ENCODE measurements at places on chromosomes 5 and 9.
A peak's percentile ranks its signal among the peaks of the same experiment; 100 is the strongest.

DNA sequence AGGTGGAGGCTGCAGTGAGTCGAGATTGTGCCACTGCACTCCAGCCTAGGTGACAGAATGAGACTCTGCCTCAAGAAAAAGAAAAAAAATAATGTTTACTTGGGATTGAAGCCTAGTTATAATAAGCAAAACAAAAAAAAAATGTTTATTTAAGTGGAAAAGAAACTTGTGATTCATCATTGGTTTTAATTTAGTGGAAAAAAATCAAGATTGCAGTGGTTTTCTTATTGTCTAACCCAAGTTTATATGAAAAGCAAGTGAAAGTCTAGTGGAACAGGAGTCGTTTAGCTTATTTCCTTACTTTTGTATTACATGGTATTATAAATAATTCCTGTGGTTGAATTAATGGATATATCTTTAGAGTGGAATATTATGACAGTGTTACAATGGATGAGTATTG lies 8.4 kb downstream of the CNOT8 start:
- no peak for DNase-seq

DNA sequence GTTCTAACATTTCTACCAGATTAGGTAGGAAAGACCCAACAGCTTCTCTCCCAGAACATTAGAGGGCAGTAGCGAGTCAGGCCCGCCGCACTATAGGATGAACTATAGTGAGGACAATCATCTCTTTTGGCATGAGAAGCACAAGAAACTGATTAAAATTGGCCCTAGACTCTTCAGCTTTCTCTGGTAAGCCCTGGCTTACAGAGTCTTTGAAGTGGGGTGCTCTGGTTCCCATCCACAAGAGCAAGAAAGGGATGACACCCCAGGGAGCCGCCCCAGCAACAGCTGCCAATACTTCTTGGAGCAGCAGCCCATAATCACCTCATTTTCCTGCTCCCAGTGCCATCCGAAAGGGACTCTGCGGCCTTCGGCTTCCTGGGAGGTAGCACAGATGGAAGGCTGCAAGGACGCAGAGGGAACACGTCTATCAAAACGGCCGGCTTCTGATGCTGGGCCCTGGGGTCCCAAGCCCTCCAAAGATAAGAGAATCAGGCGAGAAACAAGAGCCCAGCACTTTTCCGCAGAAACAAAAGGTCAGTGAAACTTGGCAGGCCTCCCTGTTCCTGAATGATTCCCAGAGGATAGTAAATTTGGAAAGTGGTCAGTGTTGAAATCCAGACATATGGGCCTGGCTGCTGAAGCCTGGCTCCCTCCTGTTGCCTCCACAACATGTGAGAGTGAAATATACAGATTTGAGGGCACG lies 69.3 kb downstream of the HSD17B3 start:
- DNase-seq, result no peak

GRCh38 chr9:107874591-107875369 lies 385.2 kb upstream of the KLF4 start:
- no peak for DNase-seq

DNA sequence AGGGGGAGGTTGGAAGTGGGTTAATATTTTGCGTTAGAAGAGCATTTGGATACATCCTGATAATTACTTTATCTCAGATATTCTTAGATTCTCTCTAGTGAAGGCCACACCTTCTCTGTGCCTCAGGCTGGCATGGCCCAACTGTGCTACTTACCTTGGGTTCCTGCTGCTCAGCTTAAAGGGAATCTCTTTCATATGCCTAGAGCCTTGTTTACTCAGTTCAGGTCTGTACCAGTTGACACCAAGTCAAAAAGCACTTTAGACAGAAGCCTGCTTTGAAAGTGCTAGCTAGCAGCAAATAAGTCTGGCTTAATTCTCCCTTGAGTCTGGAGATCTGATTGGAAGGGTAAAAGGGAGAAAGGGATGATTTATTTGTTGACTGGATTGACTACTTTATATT lies 74.8 kb downstream of the GHR start:
- no peak for DNase-seq

DNA sequence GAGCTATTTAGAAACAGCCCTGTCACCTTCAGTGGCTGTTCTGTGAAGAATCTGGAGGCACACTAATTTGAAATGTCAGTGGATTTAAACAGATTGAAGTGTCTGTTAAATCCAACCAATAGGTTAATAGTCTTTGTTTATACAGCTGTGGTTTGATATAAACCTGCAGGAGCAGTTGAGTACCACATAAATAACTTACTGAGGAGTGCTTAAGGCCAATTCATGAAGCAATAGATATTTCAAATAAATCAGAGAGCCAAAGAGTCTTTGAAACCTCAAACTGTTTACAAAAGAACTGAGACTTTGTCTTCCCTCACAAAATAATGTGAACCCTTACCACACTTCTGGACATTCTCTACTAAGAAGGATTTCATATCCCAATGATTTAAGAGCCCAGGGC lies 111.9 kb downstream of the FEM1C start:
- no peak for DNase-seq

- no peak for DNase-seq
Measured at GRCh38 chr5:153476767-153477166, 13.7 kb upstream of the GRIA1 start.

- DNase-seq, result no peak
Measured at GRCh38 chr9:130857864-130858738, 23.0 kb downstream of the ABL1 start.

- no peak for DNase-seq
Measured at GRCh38 chr5:118270526-118270925, 717.8 kb downstream of the DTWD2 start.

DNA sequence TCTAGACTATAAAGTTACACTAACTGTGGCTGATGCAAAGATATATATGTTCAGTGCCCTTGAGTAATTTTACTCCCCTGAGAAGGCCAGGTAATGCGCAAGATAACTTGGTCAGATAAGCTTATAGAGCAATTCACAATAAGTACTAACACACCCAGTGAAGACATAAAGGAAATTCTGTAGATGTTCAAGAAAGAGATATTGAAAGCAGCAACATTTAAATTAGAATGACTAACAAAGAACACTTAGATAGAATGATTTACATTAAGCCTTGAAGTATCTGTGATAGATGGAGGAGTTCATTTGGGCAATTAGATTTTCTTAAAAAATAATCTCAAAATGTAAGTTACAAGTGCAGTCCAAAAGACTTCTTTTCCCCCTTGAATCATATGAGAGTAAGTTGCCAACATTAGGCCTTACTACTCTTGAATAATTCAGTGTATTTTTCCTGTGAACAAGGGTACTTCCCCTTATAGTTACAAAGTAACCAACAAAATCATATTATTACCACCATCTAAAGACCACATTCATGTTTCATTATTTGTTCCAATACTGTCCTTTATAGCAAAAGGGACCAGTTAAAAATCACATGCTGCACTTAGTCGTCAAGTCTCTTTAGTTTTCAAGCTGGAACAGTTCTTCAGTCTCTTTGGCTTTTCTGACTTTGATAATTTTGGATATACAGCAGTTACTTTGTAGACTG lies 44.4 kb upstream of the ELOVL7 start:
- no peak for DNase-seq

DNA sequence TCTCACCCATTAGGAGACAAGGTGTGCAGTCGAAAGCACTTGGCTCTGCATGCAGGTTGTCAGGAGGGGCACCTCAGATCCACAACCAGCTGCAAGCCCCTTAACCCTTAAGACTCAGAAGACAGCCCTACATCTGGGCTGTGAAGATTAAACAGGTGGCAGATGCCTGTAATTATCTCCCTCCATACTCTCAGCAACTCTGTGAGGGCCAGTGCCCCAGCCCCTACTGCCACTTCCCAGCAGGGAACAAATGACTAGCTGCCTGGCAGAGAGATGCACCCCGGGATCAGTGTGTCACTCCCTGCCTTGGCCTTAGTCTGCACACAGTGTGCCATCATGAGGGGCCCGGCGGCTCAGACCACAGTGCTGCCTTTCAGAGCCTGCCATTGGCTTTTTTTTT lies 42.0 kb downstream of the CRB2 start:
- DNase-seq, result no peak

- peak; percentile 48 for DNase-seq
Measured at GRCh38 chr9:131733541-131734061, 6.3 kb downstream of the RAPGEF1 start.

DNA sequence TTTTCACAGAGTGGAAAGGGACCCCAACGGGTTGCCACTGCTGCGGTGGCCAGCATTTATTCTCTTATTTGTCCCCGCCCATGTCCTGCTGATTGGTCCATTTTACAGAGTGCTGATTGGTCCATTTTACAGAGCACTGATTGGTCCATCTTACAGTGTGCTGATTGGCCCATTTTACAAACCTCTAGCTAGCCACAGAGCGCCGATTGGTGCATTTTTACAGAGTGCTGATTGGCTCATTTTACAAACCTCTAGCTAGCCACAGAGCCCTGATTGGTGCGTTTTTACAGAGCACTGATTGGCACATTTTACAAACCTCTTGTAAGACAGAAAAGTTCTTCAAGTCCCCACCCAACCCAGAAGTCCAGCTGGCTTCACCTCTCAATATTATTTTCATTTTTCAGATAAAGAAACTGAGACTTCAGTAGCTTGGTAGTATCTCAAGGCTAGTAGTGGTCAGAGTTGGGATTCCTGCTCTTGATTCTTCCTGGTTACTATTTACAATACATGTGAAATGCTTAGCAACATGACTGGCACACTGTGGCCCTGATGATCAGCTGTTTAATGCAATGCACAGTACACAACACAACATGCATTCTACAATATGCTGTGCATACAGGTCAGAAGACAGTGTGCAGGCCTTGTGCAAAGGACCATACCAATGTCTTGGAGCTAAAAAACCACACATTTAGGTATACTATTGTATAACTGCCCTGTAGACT lies 63.6 kb upstream of the BOD1 start:
- no peak for DNase-seq

DNA sequence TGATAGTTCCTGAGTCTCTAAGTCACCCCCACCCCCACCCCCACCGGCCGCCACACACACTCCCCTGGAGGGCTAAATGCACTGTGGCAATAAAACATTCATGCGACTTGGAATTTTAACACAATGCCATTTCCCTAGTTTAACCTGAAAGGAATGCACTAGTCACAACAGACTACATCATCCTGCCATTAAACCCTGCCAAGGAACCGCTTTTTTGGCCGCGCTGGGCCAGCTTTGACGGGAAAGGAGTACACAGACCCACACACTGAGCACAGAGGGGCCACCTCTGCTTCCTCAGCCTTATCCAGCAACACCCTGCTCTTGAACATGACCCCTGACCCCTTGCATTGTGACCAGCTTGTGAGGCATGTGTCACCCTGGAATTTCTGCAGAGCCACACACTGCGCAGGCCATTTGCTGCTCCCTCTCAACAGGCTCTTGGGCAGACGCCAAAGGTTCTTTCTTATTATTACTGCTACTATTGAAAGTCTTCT lies 165.3 kb downstream of the BNC2 start:
- no peak for DNase-seq

DNA sequence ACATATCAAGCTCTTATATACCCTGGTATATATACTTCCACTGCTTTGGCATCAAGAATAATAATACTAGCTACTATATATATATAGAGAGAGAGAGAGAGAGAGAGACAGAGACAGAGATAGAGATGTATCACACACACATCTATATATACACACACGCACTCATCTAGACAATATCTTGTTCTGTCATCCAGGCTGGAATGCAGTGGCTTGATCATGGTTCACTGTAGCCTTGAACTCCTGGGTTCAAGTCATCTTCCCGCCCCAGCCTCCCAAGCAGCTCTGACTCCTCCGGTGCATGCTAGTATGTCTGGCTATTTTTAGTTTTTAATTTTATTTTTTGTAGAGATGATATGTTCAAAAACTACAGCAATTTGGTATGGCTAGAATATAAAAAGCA lies 22.5 kb downstream of the ANKHD1 start:
- DNase-seq, result no peak

DNA sequence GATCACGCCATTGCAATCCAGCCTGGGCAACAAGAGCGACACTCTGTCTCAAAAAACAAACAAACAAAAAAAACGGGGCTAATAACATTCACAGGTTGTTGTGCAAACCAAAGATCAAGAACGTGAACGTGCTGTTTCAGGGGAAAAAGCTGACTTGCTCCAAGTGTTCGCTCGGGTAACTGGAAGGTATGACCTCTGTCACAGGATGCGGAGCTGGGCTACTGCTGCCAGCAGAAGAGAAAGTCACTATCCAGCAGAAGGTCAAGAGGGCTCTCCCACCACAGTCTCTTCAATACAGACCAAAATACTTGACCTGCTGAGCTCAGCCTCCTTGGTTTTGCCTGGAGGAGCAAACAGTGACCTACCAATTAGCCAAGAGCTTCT lies 59.7 kb downstream of the ABCA1 start:
- DNase-seq, result no peak

- no peak for DNase-seq
Measured at GRCh38 chr5:53334431-53334941, 145.9 kb upstream of the FST start.

DNA sequence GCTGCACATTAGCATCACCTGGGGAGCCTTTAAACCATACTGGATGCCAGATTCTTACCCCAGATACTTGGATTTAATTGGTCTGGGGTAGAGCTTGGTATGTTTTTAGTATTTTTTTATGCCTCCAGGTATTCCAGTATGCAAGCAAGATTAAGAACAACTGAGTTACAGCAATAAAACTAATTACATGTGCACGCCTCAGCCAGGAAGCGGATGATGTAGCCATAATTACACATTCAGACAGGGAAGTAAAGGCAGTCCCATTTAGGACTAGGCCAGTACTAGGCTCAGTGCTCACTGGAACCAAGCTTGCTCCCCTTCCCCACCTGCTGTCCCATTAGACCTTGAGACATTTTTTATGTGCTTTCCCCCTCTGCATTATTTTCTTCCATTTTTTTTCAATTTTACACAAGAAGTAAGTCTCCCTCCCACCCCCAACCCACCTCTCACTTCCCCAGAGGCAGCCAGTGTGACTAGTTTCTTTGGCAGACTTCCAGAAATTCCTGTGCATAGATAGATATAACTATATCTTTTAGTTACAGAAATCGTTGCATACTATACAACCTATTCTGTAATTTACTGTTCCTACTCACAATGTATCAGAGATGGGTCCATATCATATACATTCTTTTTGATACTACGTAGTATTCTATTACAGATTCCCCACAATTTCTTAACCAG lies 7.1 kb upstream of the GNAQ start:
- DNase-seq, result no peak

DNA sequence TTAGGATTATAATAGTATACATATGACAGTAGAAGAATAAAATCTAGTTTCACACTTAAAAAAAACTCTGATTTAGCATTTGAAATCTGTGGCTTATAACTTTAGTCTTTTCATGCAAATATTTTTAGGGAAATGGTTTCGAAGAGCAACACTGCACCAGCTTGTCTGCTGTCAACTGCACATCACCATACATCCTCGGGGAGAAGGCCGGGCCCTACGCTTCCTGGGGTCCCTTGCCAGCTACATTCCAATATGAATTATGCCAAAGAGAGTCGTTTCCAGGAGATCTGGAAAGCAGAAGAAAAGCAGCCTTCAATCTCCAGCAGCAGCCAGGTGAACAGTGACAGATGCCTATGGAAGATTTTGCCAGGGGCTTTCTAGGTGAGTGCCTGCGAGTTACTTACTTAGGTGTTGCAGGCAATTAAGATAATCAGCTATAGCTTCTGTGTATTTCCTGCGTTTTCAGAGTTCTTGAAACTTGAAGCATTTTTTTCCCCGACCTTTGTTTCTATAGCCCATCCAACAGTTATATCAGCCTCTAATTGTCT lies 166.8 kb downstream of the TRPM3 start:
- no peak for DNase-seq

GRCh38 chr5:111478266-111478665 lies 34.1 kb downstream of the STARD4 start:
- DNase-seq, result no peak

GRCh38 chr5:60248901-60249300 lies 355.4 kb upstream of the PDE4D start:
- DNase-seq, result no peak

- DNase-seq, result no peak
Measured at GRCh38 chr9:132407196-132407595, 556 bp upstream of the TTF1 start.
